ENCODE measurements at places on chromosomes 2 and 18.

DNA sequence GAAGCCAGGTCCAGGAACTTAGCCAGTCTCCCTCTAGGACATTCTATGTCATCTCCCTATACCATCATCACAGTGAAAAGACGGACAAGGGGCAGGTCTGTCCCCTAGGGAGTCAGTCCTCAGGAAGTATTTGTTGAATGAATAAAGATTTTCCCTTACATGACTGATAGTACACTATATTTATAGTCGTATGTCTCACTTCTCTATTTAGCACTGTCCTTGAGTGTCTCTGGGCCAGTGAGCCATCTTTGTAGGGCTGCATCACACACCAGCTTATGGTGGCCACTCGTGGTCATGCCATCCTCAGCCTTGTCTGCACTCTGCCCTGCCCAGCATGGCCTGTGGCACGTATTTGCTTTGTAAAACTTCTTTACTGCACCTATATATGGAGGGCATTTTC, 25.8 kb downstream of the PTPN18 start:
- DNase-seq = no peak

DNA sequence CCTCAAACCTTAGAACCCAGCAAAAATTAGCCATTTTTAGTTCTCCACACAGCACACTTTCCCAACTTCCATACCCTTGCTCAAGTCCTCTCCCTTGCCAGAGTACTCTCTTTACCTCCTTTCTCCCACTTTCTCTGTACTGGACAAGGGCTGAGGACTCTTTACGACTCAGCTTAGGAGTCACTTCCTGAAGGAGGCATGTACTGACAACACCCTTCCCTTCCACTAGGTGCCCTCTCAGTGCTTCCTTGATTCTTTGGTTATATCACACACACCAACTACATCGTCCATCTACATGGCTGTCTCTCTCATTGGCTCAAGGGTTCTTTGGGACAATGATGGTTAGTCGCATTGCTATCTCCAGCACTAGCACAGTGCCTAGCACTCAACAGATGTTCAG, 5.2 kb upstream of the C18orf63 start:
- DNase-seq = no peak

GRCh38 chr2:216082117-216082711, 495 bp downstream of the TMEM169 start:
- DNase-seq = no peak

GRCh38 chr2:165892526-165892925, 61.0 kb downstream of the TTC21B start:
- no peak for DNase-seq

- no peak for DNase-seq
Measured at GRCh38 chr2:134845719-134846118, 7.3 kb downstream of the ACMSD start.

- no peak for DNase-seq
Measured at GRCh38 chr18:54822872-54823845, 5.1 kb upstream of the RAB27B start.

DNA sequence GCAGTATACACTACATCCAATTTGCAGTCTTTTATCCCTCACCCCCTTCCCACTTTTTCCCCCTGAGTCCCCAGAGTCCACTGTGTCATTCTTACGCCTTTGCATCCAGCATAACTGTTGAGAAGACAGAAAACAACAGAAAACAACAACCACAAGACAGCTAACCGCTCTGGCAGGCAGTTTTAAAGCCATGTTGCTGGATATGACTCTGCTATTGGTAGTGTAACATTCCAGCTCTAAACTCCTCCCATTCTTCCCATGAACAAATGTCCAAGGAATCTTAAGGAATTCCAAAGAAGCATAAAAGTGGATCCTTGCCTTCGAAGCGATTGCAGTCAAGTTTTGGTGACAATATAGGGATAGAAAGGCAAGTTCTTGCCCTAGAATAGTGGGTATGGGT, 599.1 kb downstream of the NYAP2 start:
- no peak for DNase-seq

GRCh38 chr2:226894752-226895151, 58.9 kb downstream of the RHBDD1 start:
- no peak for DNase-seq

DNA sequence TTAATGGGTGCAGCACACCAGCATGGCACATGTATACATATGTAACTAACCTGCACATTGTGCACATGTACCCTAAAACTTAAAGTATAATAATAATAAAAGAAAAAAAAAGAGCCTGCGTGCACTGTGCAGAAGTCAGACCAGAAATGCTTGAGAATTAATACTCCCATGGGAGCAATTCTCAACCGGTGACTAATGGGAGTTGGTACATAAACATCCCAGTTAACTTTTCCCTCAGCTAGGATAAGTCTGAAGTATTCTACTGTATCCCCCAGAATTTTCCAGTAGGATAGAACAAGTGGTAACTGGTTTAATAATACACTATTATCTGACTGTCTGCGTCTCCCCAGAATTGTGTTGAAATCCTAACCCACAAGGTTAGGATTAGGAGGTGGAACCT, 113.6 kb upstream of the COL5A2 start:
- DNase-seq = no peak

DNA sequence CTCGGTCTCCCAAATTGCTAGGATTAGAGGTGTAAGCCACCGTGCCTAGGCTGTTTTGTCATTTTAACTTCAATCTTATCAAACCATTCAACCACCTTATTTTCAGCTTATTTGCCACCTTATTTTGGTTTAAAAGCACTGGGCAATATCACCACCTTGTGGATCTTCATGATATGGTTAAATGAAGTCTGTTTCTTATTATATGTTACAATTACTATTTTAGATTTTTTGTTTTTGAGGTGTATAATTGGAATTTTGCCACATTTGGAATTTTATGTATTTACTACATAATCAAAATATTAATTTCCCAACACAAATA, 43.8 kb upstream of the SCN9A start:
- no peak for DNase-seq

- no peak for DNase-seq
Measured at GRCh38 chr2:144366825-144367429, 153.0 kb downstream of the ZEB2 start.

GRCh38 chr2:207619764-207620203, 5.4 kb downstream of the METTL21A start:
- DNase-seq = no peak

DNA sequence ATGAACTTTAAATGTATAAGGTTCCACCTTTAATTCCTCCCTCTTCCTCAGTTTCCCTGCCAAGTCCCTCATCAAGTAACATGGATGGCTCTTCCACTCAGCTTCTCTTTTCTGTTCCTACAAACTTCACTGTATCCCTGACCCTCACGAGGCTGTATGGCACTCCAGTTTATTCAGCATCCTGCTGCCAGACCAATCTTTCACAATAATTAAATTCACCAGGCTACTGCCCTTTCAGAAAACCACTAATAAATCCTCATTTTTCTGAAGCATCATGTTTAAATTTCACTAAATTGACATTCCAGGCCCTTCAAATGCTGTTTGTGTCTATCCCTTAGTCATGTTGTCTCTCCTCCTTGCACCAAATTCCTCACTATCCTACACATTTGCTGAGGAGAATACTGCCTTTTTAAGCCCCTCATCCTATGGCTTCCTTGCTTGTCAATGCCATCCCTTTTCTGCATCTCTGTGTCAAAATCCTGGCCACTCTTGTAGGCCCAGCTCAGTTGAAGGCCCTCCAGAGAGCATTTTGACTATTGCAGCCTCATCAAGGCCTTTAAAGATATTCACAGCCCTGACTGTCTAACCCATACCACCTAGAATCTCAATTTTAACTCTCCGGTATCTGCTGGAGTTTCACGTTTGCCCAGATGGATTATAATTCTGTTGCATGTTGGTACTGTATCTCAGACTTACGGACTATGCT, 22.8 kb upstream of the ASNSD1 start:
- DNase-seq = no peak

DNA sequence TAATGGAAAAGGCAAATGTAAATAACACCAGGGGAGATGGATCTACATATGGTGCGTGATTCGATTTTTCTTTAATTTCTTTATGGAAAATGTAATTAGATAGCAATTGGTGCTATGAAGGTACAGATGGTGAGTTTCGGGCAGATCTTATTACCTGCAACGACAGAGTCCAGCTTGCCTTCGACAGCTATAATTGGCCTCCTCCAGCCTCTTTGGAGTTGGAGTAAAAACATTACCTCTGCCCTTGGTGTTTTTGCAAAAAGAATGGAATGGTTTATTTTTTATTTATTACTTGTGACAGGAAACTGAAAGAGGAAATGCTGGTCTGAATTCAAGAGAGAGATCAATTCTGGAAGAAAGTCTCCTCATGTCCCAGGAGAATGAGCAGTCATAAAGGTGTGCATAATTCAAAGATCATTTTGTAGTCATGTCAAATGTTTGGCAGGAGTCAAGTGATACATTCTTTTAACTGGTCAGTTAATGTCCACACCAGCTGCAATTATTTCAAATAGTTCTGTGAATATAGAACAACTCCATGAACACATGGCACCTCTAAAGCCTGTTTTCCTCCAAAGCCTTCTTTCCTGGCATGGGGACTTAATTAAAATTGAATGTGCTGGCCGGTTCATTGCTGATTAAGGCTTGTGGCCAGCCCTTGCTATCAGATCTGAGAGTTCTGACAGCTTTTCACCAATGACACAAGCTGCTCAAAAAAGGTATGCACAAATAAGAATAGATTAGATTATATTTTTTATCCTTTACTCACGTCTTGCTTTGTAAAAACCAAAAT, 46.9 kb upstream of the KCNH7 start:
- no peak for DNase-seq

DNA sequence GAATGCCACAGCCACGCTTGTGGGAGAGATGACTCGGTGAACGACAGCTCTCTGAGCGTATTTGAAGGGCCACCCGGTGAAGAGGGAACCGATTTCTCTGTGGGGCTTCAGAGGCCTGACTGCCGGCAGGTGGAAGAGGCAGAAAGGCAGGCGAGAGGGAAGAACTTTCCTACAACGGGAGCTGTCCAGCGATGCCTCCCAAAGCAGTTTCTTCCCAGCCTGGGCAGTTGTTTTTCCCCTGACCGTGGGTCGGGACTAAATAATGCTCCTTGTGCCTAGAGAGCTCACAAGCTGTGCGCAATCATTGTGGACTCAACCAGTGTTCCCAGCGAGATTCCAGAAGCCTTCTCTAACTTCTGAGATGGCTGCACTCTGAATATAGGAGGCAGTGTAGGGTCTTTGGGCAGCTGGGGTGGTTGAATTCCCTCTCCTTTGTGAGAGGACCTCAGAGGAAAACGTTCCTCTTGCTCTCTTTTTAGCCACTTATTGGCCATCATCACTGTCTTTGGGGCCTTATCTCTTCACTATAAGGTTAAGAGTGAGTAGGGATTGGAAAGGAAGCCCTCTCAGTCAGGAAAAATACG, 710 bp downstream of the SEC11C start:
- no peak for DNase-seq

DNA sequence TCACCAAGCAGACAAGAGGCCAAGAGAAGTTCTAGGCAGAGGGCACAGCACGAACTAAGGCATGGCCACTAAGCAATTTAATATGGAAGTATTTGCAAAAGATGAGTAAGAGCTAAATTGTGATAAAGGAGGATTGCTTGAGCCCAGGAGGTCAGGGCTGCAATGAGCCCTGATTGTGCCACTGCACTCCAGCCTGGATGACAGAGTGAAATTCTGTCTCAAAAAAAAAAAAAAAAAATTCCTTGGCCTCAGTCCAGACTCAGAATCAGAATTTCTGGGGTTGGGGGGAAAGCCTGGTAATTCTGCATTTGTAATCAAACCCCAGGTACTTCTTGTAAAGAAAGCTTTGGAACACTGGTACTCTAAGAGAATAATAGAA, 46.8 kb upstream of the RTN4 start:
- no peak for DNase-seq

DNA sequence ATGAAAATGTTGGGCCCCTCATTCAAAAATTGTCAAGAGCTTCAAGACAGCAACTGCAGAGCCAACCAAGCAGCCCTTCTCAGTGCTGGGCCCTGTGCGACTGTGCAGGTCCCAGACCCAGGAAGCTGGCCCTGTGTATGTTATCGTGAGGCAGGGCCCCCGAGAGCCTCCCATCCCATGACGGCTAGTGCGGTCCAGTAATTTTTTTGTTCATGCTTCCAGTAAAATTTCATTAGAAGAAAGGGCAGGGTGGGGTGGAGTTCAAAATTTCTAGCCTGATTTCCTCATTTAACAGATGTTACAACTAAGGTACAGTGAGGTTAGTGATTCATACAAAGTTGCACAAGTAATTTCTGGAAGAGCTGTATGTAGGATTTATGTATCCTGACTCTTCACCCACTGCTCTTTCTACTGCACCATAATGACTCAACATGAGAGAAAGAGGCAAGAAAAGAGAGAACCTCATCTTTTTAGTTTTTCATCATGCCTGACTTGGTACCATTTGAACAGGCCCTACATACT, 105.5 kb downstream of the ZEB2 start:
- DNase-seq = no peak

DNA sequence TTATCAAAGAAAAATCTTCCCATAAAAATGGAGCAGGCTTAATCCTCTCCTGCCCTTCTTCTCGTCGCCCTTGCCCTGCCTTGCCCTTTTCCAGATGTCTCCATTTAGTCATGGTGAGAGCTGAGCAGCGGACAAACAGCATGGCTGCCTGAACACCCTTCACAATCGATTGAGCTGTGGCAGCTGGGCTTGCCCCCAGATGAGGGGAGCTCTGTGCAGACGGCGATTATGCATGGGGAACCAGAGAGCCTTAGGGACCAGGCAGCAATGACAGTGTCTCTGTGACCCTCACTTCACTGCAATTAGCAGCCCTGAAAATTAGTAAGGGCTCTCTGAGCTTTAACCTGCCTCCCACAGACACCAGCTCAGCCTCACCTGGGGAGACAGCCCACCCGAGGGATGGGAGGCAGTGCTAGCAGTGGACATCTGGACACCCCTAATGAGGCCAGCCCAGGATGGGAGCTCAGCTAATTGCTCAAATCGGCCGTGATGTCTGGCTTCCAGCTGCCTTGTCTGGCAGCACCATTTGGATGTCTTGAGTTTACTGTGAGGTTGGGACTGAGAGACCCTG, 365.7 kb downstream of the TNS1 start:
- DNase-seq = no peak

DNA sequence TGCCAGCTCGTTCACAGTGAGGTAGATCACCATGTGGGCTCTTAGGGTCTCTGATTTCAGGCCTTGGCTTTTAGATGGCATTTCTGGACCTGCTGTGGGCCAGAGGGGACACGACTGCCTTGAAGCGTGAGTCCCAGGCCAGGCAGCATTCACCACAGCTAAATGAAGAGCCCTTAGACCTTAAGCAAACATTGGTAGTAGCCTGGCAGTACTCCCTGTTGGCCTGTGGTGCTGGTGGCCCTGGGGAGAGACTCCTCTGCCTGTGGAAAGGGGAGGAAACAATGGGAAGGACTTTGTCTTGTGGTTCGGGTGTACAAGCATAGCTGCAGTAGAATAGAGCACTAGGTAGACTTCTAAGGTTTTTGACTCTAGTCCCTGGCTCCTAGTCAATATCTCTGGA, 456.0 kb upstream of the DCC start:
- DNase-seq = no peak

- DNase-seq = no peak
Measured at GRCh38 chr2:65420712-65421431, 11.5 kb downstream of the SPRED2 start.

DNA sequence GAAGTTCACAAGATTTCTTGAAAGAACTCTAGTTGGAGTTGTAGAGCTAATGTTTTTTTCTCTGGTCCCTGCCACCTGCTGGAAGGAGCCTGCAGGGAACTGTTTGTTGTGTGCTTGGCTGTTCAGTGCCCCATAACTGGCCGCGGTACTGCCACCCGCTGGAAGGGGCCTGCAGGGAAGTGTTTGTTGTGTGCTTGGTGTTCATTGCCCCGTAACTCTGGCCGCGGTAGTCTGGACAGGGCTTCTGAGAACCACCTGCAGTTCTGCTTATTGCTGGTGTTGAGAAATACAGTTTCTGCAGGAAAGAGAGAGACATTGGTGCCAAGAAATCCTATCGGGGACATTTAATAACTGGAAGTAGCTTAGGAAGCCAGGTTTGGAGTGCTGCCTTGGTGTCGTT, 58.1 kb downstream of the AGAP1 start:
- no peak for DNase-seq
